ENCODE measurements at places on chromosomes 12 and 14.

GRCh38 chr12:121533394-121534090 lies 47.3 kb downstream of the KDM2B start:
- no peak for DNase-seq

DNA sequence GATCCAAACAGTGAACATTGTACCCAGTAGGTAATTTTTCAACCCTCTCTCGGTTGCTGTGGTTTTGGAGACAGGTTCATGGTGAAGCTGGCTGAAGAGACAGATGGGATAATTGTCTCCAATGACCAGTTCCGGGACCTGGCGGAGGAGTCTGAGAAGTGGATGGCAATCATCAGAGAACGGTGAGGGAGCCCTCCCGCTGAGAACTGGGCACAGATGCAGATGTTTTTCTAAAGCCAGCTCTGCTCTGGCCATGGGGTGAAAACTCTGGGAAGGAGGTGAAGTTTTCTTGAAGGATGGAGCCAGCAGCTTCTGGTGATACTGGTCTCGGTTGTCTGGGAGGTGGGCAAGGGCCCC lies 6.2 kb downstream of the KHNYN start:
- no peak for DNase-seq

DNA sequence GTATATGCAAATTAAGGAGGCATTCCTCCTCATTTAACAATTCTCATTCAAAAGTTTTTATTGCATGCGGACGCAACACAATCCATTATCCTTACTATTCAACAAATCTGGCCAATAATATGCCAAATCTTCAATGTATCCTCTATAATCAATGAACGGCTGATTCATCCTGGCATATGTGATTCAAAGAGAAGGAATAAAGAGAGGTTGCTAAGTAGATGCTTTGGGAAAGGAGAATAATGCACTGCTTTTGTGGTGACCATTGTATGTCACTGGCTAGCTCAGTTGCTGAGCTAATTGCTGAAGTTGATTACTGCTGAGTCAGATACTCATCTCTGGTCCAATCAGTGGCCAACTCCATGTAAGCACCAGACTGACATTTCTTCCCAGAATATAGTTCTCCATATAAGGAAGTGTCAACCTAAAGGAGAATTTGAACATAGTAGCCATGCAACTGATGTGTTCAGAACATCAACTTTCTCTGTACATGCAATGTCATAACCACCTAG lies 148.0 kb downstream of the PDZRN4 start:
- no peak for DNase-seq

GRCh38 chr12:130803702-130804101 lies 35.3 kb downstream of the STX2 start:
- DNase-seq: no peak

DNA sequence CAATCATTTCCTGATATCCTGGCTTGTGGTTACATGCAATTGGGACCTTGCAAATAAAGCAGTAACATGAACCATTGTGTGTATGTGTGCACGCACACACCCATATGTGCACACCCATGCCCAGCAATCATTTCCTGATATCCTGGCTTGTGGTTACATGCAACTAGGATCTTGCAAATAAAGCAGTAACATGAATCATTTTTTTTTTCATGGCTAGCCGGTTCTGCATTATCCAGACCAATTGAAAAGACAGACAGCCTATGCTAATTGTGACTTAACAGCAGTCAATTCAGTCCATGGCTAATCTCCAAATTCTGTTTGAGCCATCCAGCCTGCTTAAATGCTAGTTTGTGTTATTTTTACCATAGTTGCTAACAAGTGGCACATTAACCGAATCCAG lies 134.3 kb downstream of the TTC7B start:
- DNase-seq: no peak

- DNase-seq: no peak
Observed at GRCh38 chr12:132437943-132438700, 51.8 kb upstream of the FBRSL1 start.

- DNase-seq: no peak
Observed at GRCh38 chr14:71143381-71144290, 236.4 kb downstream of the PCNX1 start.

- DNase-seq: no peak
Observed at GRCh38 chr12:96099421-96099820, 64.0 kb upstream of the LTA4H start.

Measured in vagina (tissue), 2 donors.